NCI-H524 treated with DMSO at 0.1 percent for 48 hours (cell line): ENCODE measurements at places on chromosomes 3 and 15.
A peak's percentile ranks its signal among the peaks of the same experiment; 100 is the strongest.

DNA sequence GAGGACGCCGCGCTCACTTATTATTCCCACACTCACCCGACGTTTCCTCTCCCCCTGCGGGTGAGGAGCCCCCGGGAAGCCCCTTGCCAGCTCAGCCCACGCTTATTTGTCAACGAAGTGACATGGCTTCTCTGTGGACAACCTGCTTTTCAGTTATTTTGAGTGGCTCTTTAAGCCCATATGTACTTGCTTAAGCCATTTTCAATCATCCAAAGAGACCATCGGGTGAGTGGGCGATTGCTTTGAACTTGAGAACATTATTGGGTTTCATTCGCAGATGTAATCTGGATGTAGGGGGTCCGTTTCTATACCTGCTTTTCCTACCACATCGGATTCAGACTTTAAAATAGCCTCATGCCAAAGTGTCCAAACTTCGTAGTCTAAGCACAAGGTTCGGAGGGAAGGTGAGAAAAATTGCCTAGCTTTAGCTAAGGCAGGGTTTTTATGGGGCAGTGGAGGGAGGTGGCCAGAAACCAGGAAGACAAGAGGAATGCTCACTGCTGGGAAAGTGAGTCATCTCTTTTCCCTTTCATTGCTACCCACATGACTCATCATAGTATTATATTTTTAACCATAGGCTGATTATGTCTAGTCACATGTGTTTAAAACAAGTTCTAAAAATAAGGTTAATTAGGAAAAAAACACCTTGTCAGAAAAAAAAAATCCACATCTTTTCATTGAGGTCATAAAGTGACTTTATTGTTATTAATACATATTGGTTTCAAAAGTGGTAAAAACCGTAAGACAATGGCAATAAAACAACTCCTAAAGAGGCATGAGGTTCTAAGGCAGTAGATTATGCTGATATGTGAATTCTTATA, 773.1 kb upstream of the NR2F2 start:
- DNase-seq: no peak

- no peak for DNase-seq
Observed at GRCh38 chr3:129820587-129820986, 72.9 kb downstream of the TMCC1 start.

DNA sequence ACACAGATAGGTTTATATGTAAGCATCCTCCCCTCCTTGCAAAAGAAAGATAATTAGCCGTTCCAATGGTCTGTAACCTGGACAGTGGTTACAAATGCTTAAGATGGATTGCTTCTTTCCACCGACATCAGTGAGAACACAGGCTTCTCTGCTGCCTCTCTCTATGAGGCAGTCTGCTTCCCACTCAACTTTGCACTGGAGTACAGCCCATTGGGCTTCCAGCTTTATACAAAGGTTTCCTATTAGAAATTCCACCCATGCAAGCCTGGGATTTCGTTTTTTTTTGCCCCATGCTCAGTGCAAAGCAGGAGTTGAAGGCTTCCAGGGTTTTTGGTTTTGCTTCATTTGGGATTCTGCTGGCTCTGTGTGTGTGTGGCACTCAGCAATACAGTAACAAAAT, 47.3 kb upstream of the C3orf22 start:
- DNase-seq: no peak

- DNase-seq: peak; percentile 65
Observed at GRCh38 chr3:115388811-115389210, 234.5 kb upstream of the GAP43 start.

DNA sequence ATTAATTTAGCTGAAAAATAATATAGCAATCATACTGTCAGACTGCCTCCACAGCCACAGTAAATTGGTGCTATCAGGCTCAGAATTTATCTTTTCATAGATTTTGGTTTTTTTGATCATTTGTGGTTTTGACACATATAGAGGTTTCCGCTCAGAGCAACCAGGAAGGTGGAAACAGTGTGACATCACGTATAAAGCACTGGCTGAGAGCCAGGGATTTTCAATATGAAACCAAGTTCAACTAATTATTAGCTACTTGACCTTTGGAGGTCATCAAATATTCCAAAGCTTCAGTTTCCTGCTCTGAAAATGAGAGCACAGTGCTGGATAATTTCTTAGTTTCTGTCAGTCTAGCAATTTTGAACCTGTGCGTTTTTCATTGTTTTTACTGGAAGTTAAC, 433.8 kb upstream of the SUCLG2 start:
- no peak for DNase-seq
